ENCODE measurements at places on chromosomes 5 and 9.

DNA sequence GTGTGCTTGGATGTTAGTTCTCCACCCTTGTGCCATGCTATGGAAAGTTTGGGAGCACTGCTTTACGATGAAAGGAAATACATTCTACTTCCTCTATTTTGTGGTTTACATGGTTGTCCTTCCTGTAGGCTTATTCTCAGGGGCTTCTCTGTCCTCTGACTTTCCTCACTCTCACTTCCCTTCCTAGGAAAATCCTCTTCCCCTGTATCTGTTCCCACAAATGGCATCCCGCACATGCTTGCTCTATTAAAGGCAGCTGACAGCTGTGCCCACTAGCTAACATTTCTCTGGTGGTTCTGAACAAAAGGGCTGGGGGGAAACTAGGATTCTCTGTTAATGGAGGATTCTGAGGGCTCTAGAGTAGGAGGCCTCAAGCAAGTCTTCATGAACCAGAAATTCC, 52.4 kb downstream of the FAM170A start:
- DNase-seq: no peak

GRCh38 chr5:91433861-91434260, 50.7 kb upstream of the ARRDC3 start:
- DNase-seq: no peak

- DNase-seq: no peak
Measured at GRCh38 chr9:134538856-134539566, 102.6 kb upstream of the COL5A1 start.

DNA sequence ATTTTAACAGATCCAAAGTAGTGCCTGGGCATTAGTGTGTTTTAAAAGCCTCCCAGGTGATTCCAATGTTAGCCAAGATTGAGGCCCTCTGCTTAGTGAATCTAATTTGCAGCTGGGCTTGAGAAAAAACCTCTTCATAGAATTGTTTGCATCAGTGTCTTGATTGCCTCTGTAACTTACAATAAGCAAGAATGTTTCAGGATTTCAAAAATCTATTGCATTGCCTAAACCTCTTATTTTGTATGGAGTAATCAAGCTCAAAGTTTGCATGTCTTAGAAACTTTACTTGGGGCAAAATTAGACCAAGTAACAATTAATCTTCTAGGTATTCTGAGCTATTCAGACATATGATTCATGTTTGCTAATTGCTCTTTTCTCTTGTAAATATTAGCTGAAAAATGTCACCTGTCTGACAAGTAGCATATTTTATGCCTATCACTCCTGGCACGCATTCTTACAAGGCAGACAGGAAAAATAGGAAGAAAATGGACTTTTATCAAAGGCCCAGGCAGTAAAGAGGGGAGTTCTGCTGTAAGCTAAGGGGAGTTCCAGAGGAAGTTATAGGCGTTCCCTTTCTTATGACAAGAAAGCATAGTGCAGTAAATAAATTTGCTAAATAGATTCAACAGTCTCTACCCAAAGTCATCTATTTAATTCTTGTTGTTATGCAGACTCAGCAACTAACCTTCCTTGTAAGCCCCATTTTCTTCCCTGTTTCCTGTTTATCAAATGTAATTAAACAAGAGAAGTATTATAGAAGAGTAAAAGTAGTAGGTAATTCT, 21.0 kb downstream of the PDCD1LG2 start:
- no peak for DNase-seq

DNA sequence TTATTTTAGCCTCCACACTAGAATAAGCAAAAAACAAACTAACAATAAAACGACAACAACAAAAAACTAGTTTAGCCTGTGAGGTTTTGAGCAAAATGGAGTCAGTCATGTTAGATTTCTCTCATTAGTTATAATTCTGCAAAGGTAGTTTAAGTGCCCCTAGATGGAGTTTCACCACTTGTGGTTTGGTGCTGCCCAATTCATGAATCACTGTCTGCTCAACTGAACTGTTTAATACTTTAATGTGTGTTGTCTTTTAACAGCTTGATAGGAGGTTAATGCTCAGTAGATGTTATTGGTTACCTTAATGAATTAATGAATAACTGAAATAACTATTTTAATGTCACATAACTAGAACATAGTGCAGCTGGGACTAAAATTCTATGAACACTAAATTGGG, 3.5 kb upstream of the PLAA start:
- DNase-seq: no peak

GRCh38 chr5:170791325-170791954, 7.9 kb downstream of the GABRP start:
- peak; percentile 7 for DNase-seq

- DNase-seq: no peak
Measured at GRCh38 chr5:169116961-169117461, 183.9 kb downstream of the SLIT3 start.

DNA sequence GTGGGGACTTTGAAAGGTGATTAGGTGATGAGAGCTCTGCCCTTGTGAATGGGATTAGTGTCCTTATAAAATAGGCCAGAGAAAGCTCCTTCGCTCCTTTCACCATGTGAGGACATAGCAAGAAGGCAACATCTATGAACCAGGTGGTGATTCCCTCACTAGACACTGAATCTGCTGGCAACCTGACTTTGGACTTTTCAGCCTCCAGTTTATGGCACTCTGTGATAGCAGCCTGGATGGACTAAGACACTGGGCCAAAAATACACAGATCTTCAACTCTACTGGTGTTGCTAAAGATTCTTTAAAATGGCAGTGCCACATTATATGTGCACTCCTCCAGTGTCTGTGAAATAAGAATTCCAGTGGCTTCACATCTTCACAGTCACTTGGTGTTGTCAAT, 41.2 kb upstream of the COL15A1 start:
- no peak for DNase-seq

DNA sequence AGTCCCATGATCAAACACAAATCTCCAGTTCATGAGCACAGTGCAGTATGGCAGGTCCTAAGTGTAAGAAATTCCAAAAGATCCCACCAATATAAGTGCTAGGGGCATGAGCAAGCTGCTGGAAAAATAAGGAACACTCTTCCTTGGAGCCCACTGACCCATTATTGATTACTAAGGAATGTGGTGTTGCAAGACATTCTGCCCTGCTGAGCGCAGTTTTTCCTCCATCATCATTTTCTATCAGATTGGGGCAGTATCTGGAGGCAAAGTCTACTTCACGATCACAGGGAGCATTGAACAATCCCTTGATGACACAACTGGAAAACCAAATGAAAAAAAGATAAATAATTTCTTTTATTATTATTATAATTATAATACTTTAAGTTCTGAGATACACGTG, 129.2 kb downstream of the UGCG start:
- DNase-seq: no peak
